Left renal pelvis (tissue), 4 donors: ENCODE measurements at places on chromosomes 2 and 18.

GRCh38 chr18:48274301-48274700 lies 134.9 kb downstream of the ZBTB7C start:
- no peak for DNase-seq

DNA sequence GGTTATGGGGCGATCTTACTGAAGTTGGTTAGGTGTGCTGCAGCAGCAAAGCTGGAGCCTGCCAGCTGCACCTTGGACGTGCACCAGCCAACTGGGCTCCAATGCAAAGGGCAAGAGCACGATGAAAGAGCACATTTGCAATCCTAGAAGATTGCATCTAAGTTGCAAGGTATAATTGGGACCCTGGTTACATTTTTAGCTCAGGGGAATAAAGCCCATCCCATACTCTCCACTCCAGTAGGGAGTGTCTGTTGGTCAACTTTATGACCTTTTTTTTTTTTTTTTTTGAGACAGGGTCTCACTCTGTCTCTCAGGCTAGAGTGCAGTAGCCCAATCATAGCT lies 22.2 kb upstream of the GPR55 start:
- DNase-seq: no peak

- DNase-seq: peak; percentile 74
These were observed 144.2 kb downstream of the SUCLG1 start for GRCh38 chr2:84314901-84315330.

GRCh38 chr2:103656558-103656957 lies 894.7 kb downstream of the TMEM182 start:
- DNase-seq: no peak

GRCh38 chr2:96264656-96265348 lies 995 bp downstream of the TMEM127 start:
- DNase-seq: no peak

DNA sequence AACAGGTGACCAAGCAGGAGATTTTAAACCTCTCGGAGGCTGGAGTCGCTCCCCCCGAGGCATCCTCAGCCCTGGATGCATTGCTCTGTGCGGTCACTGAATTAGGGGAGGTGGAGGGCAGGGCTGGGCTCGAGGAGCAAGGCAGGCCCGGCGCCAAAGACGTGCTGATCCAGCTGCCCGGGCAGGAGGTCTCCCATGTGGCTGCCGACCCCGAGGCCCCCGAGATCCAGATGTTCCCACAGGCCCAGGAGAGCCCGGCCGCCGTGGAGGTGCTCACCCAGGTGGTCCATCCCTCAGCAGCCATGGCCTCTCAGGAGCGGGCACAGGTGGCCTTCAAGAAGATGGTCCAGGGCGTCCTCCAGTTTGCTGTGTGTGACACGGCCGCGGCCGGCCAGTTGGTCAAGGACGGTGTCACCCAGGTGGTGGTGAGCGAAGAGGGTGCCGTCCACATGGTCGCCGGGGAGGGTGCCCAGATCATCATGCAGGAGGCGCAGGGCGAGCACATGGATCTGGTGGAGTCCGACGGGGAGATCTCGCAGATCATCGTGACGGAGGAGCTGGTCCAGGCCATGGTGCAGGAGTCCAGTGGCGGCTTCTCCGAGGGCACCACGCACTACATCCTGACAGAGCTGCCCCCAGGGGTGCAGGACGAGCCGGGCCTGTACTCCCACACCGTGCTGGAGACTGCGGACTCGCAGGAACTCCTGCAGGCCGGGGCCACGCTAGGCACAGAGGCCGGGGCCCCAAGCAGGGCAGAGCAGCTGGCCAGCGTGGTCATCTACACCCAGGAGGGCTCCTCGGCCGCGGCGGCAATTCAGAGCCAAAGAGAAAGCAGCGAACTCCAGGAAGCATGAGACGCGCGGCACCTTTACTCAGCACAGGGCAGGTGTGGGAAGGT lies 145.1 kb downstream of the PTGR3 start:
- no peak for DNase-seq

DNA sequence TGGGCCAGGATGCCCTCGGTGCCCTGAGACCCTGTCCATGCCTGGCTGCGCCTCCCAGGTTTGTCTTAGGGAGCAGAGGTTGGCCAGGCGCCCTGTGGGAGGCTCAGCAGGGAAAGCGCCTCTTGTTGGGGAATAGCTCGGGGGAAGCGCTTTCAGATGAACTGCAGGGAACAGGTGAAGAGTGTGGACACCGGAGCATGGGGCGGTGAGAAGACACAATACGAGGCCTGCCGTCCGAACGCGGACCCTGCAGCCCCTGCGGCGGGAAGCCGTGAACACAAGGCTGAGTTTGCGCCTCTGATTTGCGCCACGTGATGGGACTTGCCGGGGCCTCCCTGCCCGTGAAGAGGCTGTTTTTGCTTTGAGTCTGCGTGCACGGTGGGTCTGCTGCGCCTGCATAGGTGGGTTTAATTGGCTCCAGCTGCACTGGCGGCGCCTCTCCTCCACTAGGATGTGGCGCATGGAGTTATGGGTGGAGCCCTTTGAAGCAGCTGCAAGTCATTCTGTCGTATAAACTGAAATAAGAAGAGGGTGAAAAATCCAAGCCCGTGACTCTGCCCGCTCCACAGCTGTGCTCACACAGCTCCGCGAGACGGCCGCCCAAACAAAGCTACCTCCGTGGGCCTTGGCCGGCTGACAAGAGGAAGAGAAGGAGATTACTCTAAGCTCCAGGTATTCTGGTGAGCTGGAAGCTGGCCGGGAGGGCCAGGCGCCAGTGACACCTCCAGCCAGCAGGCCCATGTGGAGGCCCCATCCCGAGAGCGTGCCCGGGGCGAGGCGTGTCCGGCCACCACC lies 103.5 kb upstream of the CTDP1 start:
- no peak for DNase-seq

DNA sequence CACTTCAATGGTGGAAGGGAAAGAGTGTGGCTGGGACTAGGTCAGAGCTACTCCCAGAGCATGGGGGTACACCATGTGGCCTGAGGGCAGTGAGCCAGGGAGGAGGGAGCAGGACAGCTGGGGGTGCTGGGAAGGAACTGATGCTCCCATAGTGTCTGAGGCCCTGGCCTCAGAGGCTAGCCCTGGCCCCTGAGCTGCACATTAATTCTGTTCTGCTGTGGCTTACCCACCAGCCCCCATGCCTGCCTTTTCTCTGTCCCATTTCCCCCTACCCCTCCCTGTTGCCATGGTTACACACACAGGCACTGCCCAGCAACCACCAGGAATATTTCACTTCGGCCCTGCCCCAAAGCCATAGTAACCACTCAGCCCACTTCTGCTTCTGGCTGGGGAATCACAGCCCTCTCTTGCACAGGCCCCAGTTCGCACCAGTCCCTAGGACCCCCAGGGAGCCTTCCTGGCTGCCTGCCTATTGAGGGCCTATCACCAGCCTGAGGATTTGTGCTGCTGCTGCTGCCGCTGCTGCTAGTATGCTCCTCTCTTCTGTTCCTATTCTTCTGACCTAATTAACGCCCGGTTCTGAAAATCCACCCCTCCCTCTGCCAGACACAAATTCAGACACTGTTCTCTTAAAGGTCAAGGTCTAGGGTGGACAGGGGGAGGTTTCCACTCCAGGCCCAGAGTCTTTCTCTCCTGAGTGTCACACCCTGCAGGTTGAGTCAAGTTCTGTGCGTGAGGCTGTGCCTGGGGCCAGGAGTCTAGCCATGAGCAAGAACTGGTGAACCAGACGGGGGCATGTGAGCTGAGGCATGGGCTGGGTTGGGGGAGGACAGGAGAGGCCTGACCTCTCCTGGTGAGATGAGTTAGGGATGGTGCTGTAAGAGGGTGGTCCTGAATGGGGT lies 87.1 kb upstream of the MCFD2 start:
- DNase-seq: no peak

DNA sequence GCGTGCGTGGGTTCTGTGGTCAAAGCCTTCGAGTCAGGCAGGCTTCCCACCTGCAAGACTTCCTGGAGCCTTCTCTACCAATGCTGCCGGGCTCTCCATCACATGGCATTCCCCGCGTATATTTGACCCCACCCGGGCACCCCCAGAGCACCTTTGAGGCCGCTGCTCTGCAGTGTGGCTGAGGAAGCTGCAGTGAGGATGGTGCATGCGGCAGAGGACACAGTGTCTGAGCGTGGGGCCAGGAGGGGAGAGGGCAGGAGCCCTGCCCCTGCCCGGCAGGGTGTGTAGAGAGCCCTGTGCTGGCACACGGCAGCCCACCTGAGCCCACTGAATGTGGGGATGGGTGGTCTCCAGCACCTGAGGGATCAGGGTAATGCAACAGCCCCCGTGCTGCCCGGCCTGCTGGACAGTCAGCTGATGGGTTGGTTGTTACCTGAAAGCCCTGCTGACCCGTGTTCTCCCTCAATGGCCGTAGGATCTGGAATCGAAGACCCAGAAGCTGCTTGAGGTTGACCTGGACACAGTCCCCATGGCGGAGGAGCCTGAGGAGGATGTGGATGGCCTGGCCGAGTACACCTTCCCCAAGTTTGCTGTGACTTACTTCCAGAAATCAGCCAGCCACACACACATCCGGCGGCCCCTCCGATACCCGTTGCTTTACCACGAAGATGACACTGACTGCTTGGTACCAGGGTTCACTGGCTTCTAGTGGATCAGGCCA lies 36.8 kb upstream of the GPR17 start:
- no peak for DNase-seq

DNA sequence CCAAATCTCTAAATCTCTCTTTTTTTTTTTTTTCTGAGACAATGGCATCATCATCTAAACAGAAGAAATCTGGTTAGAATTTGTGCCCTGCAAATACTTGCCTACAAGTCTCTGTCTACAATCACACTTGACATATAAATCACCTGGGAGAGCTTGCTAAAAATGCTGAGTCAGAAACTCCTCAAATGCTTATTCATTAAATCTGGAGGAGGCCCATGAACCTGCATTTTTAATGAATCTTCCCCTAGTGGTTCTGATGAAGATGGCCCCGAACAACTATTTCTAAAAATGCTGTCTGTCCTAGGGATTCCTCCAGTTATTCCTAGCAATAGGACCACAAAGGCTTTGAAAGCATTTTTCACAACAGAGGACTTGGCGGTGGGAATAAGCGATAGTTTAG lies 1.6 kb upstream of the CSRNP3 start:
- DNase-seq: no peak
